ENCODE measurements at places on chromosomes 7 and 10.

- DNase-seq, result no peak
Measured at GRCh38 chr7:51968461-51968860, 651.9 kb upstream of the COBL start.

GRCh38 chr7:101240226-101241014 lies 2.8 kb upstream of the CLDN15 start:
- DNase-seq, result no peak

- no peak for DNase-seq
Measured at GRCh38 chr7:133934977-133935330, 192.2 kb upstream of the LRGUK start.

GRCh38 chr10:31431021-31431420 lies 112.0 kb downstream of the ZEB1 start:
- no peak for DNase-seq

- no peak for DNase-seq
Measured at GRCh38 chr10:117221156-117221711, 19.7 kb upstream of the SLC18A2 start.

- no peak for DNase-seq
Measured at GRCh38 chr10:79019441-79020014, 49.2 kb upstream of the ZMIZ1 start.

- DNase-seq, result no peak
Measured at GRCh38 chr7:122006687-122007086, 133.7 kb downstream of the PTPRZ1 start.

DNA sequence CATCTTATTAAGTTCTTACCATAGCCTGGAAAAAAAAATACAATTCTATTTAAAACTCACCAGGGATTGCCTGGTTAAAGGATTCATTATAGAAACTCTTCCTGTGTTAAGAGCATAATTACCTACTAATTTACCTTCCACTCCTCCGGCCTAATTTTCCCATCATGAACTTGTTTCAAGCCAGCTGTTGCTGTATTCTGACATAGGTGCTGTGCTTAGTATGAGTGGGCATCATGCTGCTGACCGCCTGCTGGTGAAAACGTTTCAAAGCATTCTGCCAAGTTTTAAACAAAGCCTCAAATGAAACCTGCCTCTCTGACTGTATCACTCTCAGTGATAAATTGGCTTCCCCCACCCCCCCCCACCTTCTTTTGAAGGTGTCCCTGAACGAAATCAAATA lies 47.8 kb upstream of the KCNMA1 start:
- peak; percentile 35 for DNase-seq

- no peak for DNase-seq
Measured at GRCh38 chr10:101687071-101687658, 7.8 kb downstream of the FBXW4 start.

DNA sequence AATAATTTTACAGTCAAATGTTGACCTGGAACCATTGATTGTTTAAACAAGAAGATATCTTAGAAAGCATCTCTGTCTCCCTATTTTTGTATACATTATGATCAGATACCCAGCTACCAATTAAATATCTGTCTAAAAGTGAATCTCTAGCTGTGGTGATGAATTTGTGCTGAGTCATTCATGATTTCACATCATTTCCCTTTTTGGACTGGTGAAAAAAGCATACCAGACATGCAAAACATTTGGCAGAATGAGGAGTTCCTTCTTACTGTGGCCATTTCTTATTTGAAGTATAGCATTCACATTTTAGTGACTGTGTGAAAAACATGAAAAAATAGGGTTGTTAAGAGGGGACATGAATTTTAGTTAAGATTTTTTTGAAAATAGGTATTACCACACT lies 98.0 kb upstream of the GATA3 start:
- peak; percentile 43 for DNase-seq

- no peak for DNase-seq
Measured at GRCh38 chr10:114684084-114684821, 26.2 kb upstream of the ABLIM1 start.

- peak; percentile 21 for DNase-seq
Measured at GRCh38 chr7:30278849-30279652, 5.3 kb upstream of the ZNRF2 start.

DNA sequence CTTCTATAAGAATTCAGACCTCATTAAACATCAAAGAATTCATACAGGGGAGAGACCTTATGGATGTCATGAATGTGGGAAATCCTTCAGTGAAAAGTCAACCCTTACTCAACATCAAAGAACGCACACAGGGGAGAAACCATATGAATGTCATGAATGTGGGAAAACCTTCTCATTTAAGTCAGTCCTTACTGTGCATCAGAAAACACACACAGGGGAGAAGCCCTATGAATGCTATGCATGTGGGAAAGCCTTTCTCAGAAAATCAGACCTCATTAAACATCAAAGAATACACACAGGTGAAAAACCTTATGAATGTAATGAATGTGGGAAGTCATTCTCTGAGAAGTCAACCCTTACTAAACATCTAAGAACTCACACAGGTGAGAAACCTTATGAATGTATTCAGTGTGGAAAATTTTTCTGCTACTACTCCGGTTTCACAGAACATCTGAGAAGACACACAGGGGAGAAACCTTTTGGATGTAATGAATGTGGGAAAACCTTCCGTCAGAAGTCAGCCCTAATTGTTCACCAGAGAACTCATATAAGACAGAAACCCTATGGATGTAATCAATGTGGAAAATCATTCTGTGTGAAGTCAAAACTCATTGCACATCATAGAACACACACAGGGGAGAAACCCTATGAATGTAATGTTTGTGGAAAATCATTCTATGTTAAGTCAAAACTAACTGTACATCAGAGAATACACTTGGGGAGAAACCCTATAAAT lies 24.1 kb downstream of the ZNF37A start:
- peak; percentile 14 for DNase-seq

GRCh38 chr7:14341200-14341775 lies 351.8 kb upstream of the ETV1 start:
- DNase-seq, result no peak

DNA sequence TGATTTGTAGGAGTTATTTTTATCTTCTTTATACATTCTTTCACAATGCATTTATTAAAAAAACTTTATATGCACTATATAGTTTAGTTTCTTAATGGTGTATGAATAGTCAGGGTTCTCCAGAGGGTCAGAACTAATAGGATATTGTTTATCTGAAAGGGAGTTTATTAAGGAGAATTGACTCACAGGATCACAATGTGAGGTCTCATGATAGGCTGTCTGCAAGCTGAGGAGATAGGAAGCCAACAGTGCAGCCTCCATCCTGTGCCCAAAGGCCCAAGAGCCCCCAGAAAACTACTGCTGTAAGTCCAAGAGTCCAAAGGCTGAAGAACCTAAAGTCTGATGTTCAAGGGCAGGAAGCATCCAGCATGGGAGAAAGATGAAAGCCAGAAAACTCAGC lies 192.8 kb upstream of the AHR start:
- no peak for DNase-seq

- DNase-seq, result no peak
Measured at GRCh38 chr10:77267703-77268675, 369.6 kb downstream of the KCNMA1 start.

DNA sequence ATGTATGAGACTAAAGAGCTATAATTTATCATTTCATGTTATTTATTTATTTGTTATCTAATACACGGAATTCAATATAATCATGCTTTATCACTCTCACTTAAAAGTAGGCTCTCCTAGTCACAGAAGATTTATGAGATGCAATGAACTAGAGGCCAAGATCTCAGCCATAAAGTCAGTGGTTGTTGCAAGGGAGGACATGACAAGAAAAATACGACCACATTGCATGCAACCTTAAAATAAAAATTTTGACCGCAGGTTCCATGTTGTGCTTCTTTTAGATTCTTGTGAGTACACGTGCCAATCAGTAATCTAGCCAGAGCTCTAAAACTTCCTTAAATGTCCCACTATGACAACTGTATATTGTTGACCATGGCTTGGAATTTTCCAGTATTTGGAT lies 75.9 kb upstream of the SP8 start:
- DNase-seq, result no peak

GRCh38 chr7:20193242-20193777 lies 23.9 kb downstream of the MACC1 start:
- peak; percentile 46 for DNase-seq

DNA sequence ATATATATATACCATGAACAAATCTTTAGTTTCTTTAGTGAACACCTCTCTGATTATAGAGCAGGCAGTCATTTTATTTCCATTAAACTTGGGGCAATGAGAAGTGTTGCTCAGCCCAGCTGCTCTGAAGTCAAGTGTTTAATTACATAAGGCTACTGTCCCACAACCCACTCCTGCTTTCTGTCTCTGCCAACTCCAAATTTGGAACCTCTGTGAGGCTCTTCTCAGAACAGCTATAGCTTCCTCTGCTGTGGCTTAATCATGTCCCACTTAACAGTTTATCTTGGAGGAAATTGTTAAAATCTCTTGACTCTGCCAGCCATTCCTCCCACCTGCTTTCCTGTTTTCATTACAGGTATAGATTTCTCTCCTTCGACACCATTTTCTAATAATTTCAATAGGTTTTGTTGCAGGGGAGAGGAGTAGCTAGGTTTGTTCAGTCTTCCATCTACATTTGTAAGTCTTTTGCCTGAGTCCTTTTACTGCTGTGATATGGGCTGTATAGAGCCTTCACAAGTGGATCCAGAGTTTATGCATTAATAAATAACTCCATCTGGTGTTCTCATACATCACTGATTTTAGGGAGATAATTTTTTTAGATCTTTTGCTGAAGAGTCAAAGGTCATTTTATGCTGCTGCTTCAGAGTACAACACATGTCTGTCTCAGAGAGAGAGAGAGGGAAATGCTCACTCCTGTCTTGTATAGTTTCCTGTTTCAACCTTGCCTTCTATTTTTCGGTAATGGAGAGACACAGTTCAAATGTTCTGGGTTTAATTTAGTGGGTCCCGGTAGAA lies 170.4 kb downstream of the WNT2 start:
- no peak for DNase-seq

DNA sequence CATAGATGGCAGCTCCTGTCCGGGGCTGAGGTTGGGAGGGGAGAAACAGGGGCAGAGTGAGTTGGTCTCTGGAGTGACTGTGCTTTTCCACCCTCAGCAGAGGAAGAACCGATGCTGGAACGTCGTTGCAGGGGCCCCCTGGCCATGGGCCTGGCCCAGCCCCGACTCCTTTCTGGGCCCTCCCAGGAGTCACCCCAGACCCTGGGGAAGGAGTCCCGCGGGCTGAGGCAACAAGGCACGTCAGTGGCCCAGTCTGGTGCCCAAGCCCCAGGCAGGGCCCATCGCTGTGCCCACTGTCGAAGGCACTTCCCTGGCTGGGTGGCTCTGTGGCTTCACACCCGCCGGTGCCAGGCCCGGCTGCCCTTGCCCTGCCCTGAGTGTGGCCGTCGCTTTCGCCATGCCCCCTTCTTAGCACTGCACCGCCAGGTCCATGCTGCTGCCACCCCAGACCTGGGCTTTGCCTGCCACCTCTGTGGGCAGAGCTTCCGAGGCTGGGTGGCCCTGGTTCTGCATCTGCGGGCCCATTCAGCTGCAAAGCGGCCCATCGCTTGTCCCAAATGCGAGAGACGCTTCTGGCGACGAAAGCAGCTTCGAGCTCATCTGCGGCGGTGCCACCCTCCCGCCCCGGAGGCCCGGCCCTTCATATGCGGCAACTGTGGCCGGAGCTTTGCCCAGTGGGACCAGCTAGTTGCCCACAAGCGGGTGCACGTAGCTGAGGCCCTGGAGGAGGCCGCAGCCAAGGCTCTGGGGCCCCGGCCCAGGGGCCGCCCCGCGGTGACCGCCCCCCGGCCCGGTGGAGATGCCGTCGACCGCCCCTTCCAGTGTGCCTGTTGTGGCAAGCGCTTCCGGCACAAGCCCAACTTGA lies 2.7 kb downstream of the REPIN1 start:
- no peak for DNase-seq

- DNase-seq, result no peak
Measured at GRCh38 chr10:70191161-70191971, 21.1 kb upstream of the SAR1A start.

DNA sequence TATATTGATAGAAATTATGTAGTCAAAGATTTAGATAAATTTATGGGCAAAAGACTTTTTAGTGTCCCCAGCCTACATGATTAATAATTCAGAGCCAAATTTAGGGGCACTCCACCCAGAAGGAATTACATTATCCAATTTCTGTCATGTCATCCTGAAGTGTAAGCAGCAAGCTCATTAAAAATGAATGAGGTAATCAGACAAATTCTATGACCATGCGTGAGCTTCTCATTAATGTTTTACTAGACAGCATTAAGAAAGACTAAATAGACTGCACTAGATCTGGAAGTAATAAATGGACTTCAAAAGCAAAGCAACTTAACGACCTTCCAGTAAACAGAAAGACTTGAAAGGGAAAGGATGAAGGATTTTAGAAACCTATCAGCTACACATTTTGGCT lies 22.7 kb upstream of the TRUB1 start:
- no peak for DNase-seq

- DNase-seq, result no peak
Measured at GRCh38 chr7:157885140-157885539, 548.3 kb downstream of the DNAJB6 start.

- no peak for DNase-seq
Measured at GRCh38 chr7:157922576-157922975, 585.8 kb downstream of the DNAJB6 start.

DNA sequence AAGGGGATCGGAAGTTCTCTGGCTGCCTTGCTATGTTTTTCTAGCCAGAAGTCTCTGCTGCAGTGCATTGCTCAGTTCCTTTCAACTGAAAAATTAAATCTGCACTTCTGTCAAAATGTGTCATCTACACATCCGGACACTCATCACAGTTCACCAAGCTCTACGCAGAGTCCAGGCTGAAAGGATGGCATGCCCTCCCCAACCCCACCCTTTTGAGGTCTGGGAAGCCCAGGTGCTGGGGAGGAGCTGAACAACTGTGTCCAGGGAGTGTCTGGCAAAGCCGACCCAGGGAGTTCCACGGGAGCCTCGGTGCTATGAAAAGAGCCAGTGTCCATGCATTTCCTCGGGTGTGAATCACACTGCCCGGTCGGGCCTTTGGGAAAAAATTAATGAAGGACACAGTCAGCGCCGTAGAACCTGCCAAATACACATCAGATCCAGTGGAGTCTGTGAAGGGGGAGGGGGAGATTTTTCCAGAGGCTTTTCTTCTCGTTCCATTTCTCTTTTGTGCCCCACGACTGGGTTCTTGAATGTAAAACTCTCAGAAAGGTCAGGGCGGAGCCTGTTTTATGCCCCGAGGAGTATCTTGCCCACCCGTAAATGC lies 757 bp upstream of the PALS2 start:
- peak; percentile 26 for DNase-seq

- no peak for DNase-seq
Measured at GRCh38 chr10:49643241-49644034, 29.6 kb downstream of the CHAT start.
